ENCODE measurements at places on chromosomes 7 and 10.

- peak; percentile 11 for DNase-seq
Observed at GRCh38 chr7:156816943-156817572, 75.9 kb downstream of the LMBR1 start.

DNA sequence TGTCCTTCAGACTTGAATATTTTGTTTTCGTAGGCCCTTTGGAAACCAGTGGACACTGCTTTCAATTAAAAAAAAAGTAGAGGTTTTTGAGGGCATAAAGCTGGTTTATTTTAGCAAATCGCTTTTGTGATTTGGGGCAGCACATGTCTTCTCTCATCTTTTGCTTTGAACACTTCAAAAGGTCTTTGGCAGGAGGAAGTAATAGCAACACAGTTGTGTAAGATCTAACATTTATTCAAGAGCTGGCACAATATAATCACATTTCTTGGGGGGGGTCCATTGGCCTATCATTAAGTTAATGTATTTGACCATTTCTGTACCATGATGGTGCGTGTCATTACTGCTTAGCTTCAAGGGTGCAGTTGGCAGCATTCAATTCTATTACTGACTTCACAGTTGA lies 42.4 kb downstream of the DYNC1I1 start:
- no peak for DNase-seq

DNA sequence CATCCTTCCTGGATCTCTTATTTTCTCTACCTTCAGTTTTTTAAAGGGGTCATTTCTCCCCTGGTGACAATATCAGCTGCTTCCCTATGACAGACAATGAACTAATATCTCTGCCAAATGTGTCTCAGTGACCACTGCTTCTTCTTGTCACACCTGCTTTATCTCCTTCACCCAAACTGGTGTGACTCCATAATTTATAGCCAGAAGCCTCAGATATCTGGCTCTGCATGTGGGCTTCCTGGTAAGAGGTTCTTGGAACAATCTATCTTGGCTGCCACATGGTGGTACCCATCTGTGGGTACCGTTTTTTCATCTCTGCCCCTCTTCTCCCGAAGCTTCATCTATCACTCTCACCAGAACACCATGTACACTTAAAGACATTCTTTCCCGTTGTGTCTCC lies 37.0 kb downstream of the CPVL start:
- DNase-seq: no peak

- no peak for DNase-seq
Observed at GRCh38 chr7:136198168-136198567, 221.0 kb upstream of the MTPN start.

DNA sequence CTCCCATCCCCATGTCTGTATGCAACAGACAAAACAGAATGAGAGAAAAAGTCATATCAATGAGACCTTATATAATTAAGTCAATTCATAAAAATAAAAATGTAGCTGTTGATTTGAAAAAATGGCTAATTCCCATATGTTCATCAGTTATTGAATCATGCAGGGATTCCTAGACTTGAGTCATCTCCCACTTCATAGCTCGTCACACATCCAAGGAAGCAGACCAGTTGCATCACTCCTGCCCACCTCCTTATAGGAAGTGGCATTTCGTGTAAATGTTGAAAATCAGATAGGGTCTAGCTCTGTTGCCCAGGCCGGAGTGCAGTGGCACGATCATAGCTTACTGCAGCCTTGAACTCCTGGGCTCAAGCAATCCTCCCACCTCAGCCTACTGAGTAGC lies 56.1 kb upstream of the SH2B2 start:
- DNase-seq: no peak

DNA sequence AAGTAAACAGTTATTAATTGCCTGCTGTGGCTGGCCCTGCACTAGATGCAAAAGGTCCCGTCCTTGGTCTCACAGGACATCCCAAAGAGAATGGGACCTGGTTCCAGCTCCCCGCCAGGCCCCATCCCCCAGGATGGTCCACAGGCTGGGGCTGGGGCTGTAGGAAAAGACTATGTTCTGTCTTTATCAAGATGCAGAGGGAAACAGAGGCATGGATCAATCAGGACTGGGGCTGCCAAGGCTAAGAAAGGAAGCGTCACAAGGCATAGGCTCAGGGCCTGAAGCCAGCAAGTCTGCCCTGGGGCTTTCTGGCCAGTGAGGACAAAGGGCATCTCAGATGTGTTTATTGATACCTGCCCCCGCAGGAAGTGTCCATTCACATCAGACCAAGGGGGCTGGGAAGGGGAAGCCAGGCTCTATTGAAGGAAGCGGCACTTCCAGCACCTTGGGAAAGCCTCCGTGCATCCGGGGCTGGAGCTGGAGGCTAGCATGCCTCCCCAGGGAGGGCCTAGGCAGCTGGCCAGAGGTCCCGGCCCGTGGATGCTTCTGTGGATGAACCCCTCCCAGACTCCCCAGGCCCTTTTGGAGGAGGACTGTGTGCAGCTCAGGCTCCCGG lies 5.8 kb downstream of the VSIR start:
- DNase-seq: no peak

GRCh38 chr10:385571-386300 lies 250.5 kb downstream of the ZMYND11 start:
- DNase-seq: no peak

DNA sequence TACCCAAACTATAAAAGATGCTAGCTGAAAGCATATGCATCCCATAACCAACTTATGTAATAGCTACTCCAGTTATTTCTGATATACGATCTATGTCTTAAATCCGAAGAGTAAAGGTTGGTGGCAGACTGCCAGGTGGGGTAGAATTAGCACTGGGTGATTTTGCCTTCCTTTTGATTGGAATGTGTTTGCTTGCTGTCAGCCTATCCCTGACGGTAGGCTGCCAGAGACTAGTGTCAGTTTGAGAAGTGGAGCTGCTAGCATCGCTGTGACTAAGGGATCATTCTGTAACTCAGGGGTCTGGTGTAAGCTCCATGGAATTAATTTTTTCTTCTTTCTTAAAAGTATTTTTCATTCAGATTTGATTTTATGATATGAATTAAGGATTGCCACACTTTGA lies 9.5 kb upstream of the SEM1 start:
- DNase-seq: peak; percentile 74

DNA sequence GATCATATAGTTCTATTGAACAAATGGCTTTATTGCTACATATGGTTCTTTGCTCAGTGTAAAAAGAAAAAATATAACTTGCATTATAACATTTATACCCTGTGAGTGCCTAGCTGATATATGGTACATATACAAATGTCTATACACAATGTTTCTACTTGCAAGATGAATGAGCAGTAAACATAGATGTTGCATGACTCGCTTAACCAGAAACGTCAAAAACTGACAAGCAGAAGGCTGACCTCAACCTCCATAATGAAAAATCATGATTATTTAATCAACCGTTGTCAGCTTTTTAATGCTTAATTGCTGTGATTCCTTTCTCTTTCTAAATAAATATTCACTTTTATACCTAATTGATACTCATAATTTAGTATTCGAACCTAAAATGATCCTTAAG lies 183.3 kb downstream of the PTN start:
- DNase-seq: no peak

DNA sequence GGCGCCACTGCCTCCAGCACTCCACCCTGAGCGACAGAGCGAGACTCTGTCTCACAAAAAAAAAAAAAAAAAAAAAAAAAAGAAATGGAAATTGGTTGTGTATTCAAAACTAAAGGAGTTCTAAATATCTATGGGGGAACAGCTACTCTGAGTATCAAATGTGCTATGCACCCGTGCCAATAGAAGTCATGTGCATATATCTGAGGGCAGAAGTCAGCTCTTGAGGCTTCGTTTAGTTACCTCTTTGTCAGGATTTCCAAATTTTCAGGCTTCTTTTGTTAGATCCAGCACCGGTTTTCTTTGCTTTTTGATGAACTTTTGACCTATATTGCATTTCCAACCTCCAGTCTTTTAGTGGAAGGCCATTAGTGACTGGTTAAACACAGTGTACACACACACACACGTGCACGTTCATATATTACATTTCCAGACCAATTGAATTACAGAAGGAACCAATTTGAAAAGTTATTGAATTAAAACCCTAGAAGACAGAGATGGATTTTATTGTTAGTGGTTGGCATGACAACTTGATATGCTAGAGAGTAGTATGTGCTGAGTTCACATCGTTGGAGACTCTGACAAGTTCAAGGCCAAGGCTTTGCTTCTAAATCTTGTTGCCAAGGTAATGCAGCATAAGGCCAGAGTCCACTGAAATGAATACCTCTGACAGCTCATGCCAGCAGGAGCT lies 33.1 kb upstream of the ADD3 start:
- DNase-seq: no peak

DNA sequence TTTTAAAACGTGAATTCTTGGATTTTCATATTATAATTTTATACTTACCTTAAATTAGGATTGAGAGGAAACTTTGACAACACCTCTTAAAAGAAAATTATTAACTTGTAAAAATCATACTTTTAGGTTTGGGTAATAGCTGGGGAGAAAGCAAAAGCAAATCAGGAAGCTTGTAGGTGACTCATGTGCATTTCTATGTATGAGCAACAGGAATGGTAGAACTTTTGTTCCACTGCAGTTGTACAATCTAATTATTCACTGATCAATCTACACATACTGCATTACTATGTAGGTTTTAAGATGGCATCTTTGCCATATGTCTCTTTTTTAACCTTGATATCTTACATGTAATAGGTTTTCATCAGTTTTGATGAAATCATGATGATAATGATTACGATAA lies 223.2 kb downstream of the PRKG1 start:
- no peak for DNase-seq

DNA sequence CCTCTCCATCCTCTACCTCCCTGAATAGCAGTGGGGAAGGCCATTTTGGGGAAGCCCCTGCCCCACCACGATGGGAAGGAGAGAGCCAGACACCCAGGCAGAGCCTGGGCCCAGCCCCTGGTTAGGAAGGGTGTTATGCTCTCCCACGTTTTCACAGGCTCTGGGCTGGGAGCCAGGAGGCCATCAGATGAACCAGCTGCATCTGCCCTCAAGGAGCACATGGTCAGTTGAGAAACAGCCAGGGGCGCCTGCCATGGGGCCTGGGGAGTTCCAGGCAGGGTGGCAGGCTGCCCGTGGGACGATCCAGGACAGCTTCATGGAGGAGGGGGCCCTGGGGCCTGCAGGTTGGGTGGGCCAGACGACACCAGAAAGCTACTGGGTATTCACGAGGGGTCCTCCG lies 47.5 kb downstream of the CAMK2B start:
- DNase-seq: no peak

GRCh38 chr10:13016426-13016825 lies 14.9 kb upstream of the CCDC3 start:
- no peak for DNase-seq

- no peak for DNase-seq
Observed at GRCh38 chr7:50940621-50941020, 157.9 kb upstream of the GRB10 start.

GRCh38 chr10:70084189-70084588 lies 31.5 kb downstream of the MACROH2A2 start:
- DNase-seq: no peak

DNA sequence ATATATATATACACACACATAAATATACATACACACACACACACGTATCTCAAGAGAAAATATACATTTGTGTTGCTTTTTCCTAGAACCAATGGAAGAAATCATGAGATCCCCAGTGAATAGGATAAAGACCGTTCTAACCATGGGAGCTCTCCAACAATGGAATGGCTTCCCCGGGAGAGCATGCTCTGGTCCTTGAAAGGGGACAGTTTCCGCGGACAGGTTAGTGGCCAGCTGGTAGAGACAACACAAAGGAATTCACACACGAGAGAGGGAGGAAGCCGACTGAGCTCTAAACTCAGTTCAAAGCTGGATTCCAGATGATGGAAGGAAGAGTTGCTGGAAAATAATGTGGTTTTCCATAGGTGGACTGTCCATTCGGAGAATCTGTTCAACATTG lies 72.7 kb downstream of the SLC37A3 start:
- no peak for DNase-seq

- DNase-seq: no peak
Observed at GRCh38 chr10:119190954-119191785, 12.6 kb upstream of the PRDX3 start.

DNA sequence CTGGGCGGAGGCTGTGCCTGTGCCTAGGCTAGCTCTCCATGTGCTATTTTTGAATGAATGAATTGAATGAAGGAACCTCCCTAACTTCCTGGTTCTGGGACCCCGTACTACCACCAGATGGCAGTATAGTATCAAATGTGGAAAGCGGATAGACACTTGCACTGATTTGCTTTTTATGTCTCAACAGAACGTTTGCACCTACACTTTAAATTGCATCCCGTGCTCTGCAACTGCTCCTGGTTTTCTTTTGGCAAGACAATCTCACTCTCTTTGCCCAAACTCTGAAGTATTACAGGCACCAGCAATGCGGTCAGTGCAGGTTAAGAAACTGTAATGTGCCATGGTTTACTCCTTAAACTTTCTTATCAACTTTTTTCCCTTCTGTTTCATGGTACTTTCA lies 6.5 kb downstream of the FZD8 start:
- DNase-seq: peak; percentile 69

DNA sequence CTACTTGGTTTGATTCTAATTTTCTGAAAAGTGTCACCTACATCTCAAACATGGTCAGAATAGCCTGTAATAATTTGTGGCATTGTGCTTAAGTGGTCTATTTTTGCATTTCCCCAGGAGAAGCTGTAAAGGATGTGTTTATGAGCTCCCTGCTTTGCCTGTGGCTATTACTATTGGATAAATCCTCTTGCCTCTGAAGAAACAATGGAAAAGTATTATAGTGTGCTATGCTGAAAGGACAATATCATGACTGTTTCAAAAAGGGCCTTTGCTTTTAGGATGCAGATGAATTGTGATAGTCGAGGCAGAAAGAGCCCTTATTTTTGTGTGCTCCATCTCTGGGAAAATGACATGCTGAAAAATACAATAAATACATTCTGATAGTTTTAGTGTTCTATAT lies 94.1 kb upstream of the ARMC3 start:
- no peak for DNase-seq

DNA sequence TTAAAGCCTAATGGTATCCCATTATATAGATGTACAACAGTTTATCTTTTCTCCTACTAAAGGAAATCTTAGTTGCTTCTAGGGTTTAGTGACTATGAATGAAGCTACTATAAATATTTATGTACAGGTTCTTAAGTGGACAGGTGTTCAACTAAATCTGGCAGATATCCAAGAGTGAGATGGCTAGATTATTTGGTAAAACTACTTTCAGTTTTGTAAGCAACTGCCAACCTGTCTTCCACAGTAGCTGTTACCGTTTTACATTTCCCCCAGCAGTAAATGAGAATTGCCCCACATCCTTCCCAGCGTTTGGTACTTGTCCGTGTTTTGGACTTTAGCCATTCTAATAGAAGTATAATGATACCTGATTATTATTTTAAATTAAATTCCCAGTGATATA lies 144.9 kb upstream of the MAGI2 start:
- DNase-seq: no peak
